ENCODE measurements at places on chromosomes 1 and 21.
A peak's percentile ranks its signal among the peaks of the same experiment; 100 is the strongest.

DNA sequence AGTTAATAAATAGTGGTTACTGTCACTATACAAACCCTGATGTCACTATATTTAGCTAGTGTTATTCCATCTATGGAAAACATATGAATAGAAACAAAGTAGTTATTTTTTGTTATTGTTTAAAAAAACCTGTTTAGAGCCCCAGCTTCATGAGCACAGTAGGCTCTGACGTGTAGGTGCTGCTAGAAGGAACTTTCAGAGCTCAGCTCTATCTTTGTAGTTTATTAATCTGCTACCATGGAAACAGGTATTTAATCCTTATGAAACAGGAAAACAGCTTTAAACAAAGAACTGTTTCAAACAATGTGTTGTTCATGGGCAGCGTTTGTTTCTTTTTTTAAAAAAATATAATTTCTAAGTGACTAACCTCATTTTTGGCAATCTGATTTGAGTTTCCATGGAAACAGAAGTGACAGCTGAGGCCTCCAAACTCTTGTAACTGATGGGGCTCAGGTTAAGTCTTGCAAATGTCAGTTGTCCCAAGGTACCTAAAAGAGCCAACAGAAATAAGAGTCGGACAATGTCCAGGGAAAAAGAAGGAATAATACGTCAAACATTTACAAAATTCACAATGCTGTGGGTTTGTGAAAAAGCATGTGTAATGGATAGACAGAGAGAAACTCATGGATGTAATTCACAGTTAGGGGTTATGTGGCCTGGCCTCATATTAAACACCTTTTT, 162.0 kb upstream of the C21orf91 start:
- no peak for DNase-seq

DNA sequence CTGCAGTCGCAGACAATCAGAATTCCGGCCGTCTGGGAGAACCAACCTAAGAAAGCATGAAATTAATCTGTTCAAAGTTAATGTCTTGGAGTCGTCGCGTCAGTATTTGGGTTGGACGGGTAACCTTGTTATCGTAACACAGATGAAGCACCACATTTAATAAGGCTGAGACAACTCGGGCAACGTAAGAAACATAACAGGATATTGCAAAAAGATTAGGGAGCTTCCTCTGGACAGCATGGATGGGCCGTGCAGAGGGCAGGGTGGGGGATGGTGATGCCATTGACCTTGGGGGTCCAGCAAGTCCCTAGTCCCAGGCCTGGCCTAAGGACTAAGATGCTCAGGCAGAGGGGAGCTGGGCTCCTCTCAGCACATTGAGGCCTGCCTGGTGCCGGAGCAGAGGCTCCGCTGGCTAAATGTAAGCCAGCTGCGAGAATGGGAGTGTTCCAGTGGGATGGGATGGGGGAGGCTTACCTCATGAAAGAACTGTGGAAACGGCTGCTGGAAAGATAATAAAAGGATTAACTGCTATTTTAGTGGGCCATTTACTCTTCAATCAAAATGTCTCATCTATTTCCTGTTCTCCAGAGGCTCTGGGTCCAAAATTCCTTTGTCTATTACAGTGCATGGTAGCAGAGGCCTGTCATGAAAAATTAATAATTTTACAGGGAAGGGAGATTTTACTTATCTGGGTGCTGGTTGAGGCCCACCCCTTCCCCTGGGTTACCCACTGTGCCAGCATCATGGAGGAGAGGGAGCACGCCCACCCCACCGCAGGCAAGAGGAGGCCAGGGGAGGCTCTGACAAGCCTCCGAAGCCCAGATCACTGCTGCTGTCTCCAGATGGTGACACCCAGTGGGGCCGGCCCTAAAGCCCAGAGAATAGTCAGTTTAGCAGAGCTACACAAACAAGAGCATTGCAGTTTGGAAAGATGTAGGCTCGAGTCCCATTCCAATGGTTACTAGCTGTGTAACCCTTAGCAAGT, 131.6 kb downstream of the DMRTB1 start:
- DNase-seq, result peak; percentile 61

GRCh38 chr1:248793592-248793991, 32.1 kb downstream of the SH3BP5L start:
- no peak for DNase-seq

DNA sequence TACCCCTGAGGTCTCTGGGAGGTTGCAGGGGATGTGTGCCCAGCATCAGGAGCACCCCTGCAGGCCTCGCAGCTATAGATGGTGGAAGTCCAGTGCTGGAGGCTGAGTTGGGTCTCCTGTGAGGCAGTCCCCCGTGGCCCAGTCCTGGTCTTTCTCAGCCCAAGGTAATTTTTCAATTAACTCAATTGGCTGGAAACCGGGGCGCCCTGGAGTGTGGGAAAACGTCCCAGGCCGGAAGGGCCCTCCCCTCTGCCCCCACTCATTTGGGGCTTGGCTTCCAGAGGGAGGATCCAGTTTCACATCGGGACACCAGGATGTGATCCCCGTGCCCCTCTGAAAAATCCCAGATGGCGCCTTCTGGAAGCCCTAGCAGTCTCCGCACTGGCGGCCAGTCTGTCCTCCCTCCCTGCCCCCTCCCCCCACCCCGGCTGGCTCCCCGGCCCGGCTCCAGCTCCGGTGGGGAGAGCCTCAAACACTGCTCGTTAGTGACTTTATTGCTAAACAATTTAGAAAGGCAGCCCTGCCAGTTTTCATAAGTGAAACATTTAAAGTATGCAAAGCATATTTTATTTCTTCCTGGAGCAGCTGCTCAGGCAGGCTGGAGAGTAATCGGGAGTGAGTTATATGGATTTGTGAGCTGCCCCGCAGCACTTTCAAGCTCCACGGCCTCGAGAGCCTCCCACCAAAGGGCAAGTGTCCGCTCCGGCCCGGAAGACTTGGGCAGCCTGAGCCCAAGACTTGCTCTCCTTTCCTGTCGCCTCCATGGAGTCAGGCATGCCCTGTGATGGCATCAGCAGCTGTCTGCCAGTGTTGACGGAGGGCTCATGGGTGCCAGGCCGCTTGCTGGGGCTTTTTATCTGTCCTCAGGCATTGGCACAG, 208.2 kb upstream of the TMEM51 start:
- peak; percentile 91 for DNase-seq

GRCh38 chr1:158025576-158026230, 32.3 kb downstream of the KIRREL1 start:
- no peak for DNase-seq

GRCh38 chr1:213994888-213995287, 7.1 kb downstream of the PROX1 start:
- DNase-seq, result no peak

- no peak for DNase-seq
Observed at GRCh38 chr1:112516141-112516540, 7.4 kb downstream of the WNT2B start.

Data from left hindlimb (tissue), 1 donor.